ENCODE measurements at places on chromosomes 1 and 21. TPM values are rescaled to one million over a fixed set of nuclear protein-coding genes. Genes with fewer than 3 reads are reported as not detected.

- peaks cover 3% of the 10 kb centered on the region for H3K36me3 ChIP-seq
- H3K27ac ChIP-seq, result no peak overlapping the region
- DNase-seq, result peak; percentile 95
- H3K27me3 ChIP-seq, result no peaks in the 10 kb centered on the region
These were observed 61.6 kb downstream of the SLX9 start for GRCh38 chr21:45001134-45002095.

DNA sequence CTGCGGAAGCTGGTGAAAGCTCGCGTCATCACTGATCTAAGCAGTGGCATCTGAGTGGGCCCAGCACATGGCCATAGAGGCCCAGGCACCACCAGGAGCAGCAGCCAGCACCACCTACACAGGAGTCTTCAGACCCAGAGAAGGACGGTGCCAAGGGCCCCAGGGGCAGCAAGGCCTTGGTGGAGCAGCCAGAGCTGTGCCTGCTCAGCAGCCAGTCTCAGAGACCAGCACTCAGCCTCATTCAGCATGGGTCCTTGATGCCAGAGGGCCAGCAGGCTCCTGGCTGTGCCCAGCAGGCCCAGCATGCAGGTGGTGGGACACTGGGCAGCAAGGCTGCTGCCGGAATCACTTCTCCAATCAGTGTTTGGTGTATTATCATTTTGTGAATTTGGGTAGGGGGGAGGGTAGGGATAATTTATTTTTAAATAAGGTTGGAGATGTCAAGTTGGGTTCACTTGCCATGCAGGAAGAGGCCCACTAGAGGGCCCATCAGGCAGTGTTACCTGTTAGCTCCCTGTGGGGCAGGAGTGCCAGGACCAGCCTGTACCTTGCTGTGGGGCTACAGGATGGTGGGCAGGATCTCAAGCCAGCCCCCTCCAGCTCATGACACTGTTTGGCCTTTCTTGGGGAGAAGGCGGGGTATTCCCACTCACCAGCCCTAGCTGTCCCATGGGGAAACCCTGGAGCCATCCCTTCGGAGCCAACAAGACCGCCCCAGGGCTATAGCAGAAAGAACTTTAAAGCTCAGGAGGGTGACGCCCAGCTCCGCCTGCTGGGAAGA is 3.2 kb upstream of the ARTN start:
- no peaks in the 10 kb centered on the region for H3K27me3 ChIP-seq
- H3K4me1 ChIP-seq, result peaks cover 18% of the 10 kb centered on the region
- no peak overlapping the region for H3K27ac ChIP-seq
- peaks cover 11% of the 10 kb centered on the region for H3K36me3 ChIP-seq
- DNase-seq, result no peak

The S1PR1 gene
- total RNA-seq, result 0.17 TPM

GRCh38 chr1:232390590-232390989 is 239.3 kb downstream of the SIPA1L2 start:
- no peaks in the 10 kb centered on the region for H3K36me3 ChIP-seq
- no peak overlapping the region for H3K4me3 ChIP-seq
- no peaks in the 10 kb centered on the region for H3K27me3 ChIP-seq

The PTPRC gene
- not detected for total RNA-seq

DNA sequence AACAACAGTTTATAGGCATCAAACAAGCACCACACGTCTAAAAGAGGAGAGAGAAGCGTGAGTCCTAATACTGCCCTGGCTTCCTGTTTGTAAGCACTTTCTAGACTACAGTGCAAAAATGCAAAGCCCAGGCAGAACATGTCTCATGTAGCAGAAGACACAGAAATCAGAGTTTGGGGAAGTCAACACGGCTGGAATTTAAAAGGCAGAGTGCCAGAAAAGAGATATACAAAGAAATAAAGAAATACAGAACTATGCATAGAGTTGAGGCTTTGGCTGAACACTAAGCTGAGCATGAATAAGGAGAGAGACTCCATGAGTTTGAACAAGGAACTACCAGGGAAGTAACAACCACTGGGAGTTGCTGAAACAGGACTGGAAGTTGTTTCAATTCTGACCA is 566.6 kb upstream of the NR5A2 start:
- no peak overlapping the region for H3K27ac ChIP-seq
- DNase-seq, result no peak
- peaks cover 28% of the 10 kb centered on the region for H3K4me1 ChIP-seq
- H3K27me3 ChIP-seq, result no peaks in the 10 kb centered on the region

GRCh38 chr1:156815307-156815826 is 1.3 kb downstream of the SH2D2A start:
- no peak for DNase-seq
- H3K36me3 ChIP-seq, result no peaks in the 10 kb centered on the region
- H3K4me3 ChIP-seq, result no peak overlapping the region
- H3K27me3 ChIP-seq, result peaks cover 15% of the 10 kb centered on the region

GRCh38 chr1:184824691-184825323 is 70.1 kb upstream of the EDEM3 start:
- no peak overlapping the region for H3K4me3 ChIP-seq
- no peaks in the 10 kb centered on the region for H3K27me3 ChIP-seq
- peaks cover 46% of the 10 kb centered on the region for H3K4me1 ChIP-seq
- H3K27ac ChIP-seq, result no peak overlapping the region

The PLA2G4A gene
- 4.1 TPM for total RNA-seq

- H3K4me3 ChIP-seq, result no peak overlapping the region
- H3K4me1 ChIP-seq, result peaks cover 37% of the 10 kb centered on the region
- H3K36me3 ChIP-seq, result peaks cover 3% of the 10 kb centered on the region
- H3K27ac ChIP-seq, result no peak overlapping the region
These were observed 21.9 kb downstream of the RGS2 start for GRCh38 chr1:192830595-192831246.

DNA sequence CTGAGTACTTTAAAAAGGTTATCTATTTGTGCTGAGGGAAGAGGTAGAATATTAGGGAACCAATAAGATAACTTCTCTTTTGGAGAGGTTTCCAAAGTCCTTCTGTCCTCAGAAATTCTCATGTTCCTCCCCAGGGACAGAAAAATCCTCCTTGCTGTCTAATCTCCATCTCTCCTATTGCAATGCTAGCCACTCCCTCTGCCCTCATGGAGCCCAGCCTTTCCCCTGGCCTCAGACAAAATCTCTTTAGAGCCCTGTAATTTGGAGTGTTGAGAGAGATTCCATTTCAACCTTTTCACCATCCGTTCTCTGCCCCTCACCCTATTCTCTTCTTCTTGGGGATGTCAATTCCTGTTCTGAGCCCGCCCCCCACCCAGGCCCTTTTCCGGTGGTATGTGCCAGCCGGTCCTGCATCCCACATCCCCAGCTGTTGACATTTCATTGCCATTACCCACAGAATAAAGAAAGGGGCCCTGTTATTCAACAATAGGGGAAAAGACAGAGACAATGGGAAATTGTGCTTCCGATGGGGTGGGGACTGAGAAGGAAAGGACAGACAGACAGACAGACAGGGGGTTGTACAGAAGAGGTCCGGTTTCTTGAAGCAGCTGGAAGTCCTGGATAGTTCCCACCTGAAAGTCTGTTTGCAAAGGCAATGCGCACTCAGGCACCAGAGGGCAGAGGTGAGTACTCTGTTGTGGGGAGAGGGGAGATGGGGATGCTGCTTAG is at the start of gene HAPLN2:
Gene HAPLN2 (plus strand): TSS at position 563 of the 729 bp plus-strand sequence. CDS start 4,076 bp downstream, outside the sequence.
- no peak within 1 kb of the TSS for H3K27ac ChIP-seq
- H3K36me3 ChIP-seq, result no peaks in the 10 kb centered on the region
- peaks cover 24% of the 10 kb centered on the region for H3K4me1 ChIP-seq
- no peak for DNase-seq
- H3K4me3 ChIP-seq, result no peak within 1 kb of the TSS
- H3K27me3 ChIP-seq, result peaks cover 38% of the 10 kb centered on the region

The TAF1A gene
- total RNA-seq, result 3.3 TPM

DNA sequence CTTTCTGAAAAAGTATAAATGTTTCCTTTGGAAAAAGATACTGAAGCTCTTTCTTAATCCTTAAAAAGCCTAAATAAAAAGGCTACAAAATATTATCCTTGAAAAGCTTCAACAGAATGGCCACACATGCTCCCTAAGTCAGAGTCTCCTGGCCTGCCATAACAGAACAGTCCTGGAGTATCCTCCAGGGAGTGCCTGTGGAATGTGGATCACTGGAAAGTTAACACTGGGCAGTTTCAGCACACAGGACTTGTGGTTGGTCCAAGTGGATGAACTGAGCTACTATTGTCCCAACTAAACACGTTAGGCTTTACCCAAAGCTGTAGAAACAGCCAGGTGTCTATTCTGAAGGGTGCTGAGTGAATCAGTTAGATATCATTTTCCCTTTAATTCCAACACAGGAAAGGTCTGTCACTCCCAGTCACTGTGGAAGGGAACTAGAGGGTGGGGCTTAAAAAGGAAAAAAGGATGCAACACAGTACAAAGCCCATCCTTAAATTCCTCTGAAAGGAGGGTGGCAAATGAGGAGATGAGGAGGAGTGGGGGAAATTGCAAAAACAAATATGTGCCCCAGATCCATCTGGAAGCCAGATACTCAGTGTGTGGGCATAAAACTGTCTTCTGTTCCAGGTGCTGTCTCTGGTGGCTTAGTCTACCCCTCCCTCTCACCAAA is 196.3 kb upstream of the SPAG17 start:
- H3K36me3 ChIP-seq, result no peaks in the 10 kb centered on the region
- no peak overlapping the region for H3K4me3 ChIP-seq
- no peak for DNase-seq
- no peak overlapping the region for H3K27ac ChIP-seq
- peaks cover 13% of the 10 kb centered on the region for H3K4me1 ChIP-seq

DNA sequence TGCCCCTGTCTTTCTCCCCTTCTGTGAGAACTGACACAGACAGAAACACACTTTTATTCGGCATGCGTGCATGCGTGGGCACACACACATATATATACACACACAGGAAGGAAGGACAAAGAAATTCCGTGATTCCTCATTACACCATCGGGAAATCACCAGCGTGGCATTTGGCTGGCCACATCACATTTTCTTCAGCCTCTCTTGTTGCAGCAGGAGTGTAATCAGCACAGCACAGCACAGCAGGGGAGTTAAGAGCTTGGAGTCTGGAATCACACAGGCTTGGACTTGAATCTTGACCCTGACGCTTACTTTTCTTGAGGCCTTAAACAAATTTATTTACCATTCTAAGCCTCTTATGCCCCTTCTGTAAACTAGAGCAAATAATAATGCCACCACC is 45.3 kb upstream of the EPHA8 start:
- H3K4me3 ChIP-seq, result no peak overlapping the region
- H3K27ac ChIP-seq, result no peak overlapping the region
- DNase-seq, result no peak

DNA sequence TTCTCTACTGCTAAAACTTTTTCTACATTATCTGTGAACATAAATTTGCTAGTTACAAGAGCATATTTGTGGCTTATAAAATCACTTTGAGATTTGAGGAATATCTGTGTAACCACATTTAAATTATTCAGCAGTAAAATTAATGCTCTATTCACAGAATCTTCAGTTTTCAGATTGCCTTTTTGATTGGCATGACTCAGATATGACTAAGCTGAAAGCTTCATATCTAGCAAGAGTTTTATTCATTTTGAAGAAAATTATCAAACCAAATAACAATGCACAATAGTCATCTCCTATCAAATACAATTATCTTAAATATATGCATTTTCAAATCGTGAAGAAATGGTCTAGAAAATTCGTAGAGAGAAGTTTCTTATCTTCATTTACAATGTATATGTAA is 1498.2 kb upstream of the B3GALT2 start:
- DNase-seq, result no peak
- H3K27ac ChIP-seq, result no peak overlapping the region
- no peaks in the 10 kb centered on the region for H3K4me1 ChIP-seq
- H3K4me3 ChIP-seq, result no peak overlapping the region
- no peaks in the 10 kb centered on the region for H3K27me3 ChIP-seq

DNA sequence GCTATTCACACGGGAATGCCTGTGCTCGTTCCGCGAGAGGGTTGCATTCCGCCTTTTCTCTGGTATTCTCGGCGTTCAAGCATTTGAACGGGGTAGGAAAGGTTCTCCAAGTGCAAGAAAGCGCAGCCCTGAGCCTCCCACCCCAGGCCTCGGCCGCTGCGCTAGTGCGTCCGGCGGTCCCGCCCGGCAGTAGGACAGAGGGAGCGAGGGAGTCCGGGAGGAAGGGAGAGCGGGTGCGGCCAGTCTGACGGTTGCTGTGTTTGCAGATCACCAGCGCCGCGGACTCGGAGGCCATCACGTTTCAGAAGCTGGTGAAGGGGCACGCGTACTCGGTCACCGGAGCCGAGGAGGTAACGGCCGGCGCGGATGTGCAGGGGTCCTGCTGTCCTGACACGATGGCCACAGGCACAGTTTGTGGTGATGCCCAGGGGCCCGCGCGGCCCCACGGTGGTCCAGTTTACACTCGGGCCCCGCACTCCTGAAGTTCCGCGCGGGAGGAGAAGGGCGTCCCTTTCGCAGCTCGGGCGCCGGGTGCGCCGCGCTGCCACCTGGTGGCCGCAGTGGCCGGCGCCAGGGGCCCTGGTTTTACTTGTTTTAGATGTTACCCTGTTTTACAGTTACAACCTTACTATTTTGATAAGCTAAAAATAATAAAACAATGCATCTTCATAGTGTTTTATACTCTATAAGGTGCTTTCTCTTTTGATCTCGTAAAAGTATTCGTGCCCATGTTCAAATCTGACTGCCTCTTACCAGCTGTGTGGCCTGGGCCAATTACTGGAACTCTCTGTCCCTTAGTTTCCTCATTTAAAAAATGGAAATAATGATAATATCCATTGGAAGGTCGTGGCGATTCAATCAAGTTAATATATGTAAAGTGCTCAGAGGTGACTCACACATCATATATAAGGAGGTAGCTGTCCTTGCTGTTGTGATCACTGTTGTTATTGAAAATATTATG is 36.7 kb downstream of the CAPN2 start:
- H3K36me3 ChIP-seq, result peaks cover 44% of the 10 kb centered on the region
- peak; percentile 90 for DNase-seq
- H3K27ac ChIP-seq, result peak overlapping the region; percentile 78
- H3K4me3 ChIP-seq, result peak overlapping the region; percentile 67
- H3K4me1 ChIP-seq, result peaks cover 25% of the 10 kb centered on the region
- no peaks in the 10 kb centered on the region for H3K27me3 ChIP-seq

The PTAFR gene
- not detected for total RNA-seq

DNA sequence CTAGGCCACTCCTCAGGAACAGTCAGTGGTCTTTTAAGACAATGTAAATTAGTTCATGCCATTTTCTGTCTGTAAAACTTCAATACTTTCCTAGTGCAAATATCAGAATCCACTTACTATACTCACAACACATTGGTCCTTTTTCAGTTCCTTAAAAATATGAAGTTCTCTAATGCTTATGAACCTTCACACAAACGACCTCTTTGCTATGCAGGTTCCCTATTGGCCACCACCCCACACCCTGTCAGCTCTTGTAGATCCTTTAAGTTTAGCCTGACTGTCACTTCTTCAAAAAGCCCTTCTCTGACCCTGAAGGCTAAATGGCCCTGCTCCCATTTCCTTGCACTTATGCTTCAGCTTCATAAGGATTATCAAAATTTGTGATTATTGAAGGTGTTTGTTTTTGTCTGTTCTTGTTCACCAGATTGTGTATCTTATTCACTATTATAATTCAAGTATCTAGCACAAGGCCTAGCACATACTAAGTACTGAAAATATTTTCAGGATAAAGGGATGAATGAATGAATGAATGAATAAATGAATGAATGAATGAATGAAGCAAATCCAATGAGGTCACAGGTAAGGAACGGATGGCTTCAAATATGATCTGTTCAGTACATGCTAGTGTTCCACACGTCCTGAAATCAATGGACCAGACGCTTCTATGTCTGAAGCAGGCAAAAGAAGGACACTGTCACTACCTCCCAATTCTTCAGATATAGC is 373.9 kb downstream of the VAV3 start:
- no peak overlapping the region for H3K4me3 ChIP-seq
- DNase-seq, result no peak
- no peaks in the 10 kb centered on the region for H3K27me3 ChIP-seq
- H3K27ac ChIP-seq, result no peak overlapping the region
- H3K36me3 ChIP-seq, result no peaks in the 10 kb centered on the region
- H3K4me1 ChIP-seq, result no peaks in the 10 kb centered on the region

The PLEKHN1 gene
- 0.38 TPM for total RNA-seq

The TFAP2E gene
- total RNA-seq, result 0.97 TPM
